ENCODE measurements at places on chromosomes 16 and 17.

DNA sequence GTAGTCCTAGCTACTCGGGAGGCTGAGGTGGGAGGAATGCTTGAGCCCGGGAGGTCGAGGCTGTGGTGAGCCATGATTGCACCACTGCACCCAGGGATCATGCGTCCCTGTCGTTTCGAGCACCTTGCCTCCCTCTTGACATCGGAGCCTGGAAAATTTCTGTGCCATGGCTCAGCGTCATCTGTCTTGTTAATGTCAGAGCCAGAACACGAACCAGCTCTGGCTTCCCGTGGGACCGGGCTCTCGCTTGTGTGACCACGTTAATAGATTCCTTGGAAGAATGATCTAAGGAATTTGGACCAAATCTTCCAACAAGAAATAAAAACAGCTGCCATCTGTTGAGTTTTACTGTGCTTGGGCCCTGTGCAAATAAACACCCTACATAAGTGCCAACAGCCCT lies 117.7 kb downstream of the ABCC1 start:
- no peak for DNase-seq

- no peak for DNase-seq
These were observed 6.1 kb downstream of the HIRIP3 start for GRCh38 chr16:29989111-29989858.

DNA sequence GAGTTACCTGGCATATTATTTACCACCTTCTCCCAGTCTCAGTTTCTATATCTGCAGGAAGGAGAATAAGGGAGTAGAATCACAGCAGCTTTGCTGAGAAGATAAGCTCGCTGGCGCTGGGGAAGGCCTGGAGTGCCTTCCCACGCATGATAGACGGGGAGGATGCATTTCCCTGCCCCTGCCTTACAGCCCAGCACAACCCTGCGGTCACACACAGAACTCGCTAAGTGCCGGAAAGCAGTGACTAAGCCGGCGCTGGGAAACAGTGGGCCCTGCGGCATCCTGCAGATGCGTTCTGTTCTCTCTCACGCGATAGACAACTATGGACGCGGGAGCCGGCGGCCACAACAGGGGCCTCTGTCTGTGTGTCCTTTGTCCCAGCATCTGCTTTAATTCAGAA lies 4.8 kb downstream of the CA5A start:
- no peak for DNase-seq

DNA sequence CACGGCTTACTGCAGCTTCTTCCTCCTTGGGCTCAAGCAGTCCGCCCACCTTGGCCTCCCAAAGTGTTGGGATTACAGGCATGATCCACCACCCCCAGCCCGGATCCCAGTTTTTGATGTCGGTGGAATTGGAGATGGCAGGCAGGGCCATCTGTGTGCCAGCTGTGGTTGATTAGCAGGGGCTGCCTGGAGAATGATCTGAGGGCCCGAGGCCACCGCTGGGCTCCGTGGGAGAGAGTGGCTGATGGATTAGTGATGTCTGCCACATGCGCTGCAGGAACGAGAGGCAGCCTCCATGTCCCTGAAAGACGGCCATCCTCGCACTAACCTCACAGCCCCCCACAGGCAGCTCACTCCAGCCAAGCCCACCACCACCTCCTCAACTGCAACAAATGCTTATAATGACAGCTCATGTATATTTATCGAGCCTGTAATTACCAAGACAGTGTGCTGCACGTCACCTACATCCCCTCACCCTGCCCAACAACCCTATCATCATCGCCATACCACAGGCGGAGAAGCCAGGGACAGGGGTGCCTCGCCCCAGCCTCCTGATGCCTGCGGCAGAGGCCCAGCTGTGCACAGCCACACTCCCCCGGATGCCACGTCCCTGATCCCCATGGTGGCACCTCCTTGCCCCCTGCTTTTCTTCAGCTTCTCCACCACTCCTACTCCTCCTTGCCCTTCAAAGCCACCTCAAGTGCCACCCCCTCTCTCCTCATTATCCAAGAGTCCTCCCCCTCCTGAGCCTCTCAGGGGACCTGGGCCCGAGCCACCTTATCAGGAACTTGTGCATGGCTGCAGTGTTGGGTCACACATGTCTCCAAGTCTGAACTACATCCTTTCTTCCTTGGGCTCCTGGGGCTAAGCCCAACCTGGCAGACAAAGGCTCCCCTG lies 33.2 kb downstream of the ACTG1 start:
- DNase-seq: no peak

- no peak for DNase-seq
These were observed 1243.8 kb downstream of the CDH8 start for GRCh38 chr16:60792437-60792836.

- DNase-seq: no peak
These were observed 36.9 kb downstream of the TMEM235 start for GRCh38 chr17:78268191-78268874.
